ENCODE measurements at places on chromosomes 4 and X. TPM values are rescaled to one million over a fixed set of nuclear protein-coding genes. Genes with fewer than 3 reads are reported as not detected.

GRCh38 chr4:168565130-168565529, 68.3 kb downstream of the PALLD start:
- DNase-seq, result no peak

DNA sequence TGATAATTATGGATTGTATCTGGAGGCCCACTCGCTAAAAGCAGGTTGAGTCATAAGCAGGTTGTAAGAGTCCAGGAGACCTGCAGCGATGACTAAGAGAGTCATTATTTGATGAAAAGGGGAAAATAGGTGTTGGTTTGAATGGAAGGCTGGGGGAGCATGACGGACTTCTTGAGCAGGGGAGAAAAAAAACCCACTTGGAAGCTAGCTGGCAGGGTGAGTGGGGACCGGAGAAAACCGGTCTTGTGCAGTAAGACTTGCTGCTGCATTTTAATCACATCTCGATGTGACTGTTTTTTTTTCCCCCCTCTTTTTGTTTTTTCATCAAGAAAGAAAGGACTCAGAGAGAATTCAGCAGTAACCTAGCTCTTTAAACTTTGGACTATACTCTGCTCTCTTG, 90.0 kb downstream of the IGSF1 start:
- no peak for DNase-seq

DNA sequence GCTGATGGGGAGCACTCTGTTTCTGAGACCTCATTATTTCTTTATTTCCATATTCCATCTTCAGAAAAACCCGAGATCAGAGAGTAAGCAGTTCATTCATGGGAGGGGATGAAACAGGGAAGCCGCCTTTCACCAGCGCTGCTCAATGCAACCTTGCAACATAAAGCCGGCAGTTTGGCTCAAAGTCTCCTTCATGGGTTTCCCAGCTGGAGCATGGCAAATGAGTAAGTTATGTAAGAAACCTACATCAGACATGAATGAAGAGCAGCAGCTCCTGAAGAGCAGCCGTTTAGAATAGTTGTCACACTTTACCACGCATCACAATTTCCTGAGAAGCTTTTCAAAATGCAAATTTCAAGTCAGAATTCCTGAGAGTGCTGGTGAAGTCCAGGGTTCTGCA, 578.8 kb downstream of the FSTL5 start:
- no peak for DNase-seq

DNA sequence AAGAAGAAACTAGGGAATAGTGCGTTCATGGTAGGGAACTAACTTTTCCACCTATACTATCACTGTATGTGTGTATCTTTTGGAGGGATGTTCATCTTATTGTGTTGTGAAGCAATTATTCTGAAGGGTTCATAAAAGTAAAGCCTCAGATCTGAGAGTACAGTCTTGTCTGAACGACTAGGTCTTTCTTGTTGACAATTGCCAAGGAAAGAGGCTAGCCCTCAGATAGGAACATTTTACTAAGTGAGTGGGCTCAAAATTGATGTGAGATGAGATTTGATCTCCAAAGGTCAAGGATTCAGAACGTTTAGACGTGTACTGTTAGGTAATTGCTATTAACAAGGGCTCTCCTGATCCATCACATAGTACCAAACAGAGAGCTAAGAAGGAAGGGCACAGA, 15.2 kb upstream of the CNOT6L start:
- DNase-seq, result no peak

GRCh38 chrX:9604111-9604907, 139.5 kb downstream of the TBL1X start:
- DNase-seq, result no peak

DNA sequence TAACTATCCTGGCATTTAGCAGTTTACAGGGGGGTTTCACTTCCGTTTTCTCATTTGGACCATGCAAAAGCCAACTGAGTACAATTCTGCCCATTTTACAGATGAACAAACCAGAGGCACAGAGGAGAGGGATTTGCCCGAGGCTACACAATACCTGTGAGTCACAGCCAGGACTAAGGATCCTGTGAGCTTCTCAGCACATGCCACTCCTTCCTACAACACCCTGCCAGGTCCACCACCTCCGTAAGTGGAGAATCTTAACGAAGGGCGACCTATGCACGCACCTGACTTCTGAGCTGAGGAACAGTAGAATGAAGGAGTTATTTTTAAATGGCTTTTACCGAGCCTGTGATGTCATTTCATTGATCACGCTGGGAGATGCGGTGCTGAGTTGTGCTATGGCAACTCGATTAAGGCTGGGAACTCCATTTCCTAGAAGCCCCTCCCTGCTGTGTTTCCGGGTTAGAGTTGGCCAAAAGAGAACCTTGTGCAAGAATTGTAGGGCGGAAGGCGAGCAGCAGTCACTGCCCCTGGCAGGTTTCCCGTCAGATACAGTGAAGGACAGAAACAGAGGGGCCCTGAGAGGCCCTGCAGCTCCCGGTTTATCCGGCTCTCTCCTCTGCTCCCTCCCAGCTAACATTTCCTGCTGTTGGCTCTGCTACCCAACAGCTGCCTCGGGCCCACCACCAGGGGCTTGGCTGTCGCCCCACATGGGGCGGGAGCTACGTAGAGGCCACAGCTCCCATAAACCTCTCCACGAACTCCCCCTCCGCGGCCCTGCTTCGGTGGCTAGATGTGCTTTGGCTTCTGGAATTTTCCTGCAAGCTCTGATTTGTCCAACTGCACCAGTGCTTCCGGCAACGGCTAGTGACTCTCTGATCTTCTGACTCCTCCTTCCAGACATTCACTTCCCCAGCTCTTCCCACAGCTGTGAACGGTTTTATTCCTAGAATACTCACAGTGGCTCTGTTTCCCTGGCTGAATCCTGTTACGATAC, 75.1 kb upstream of the USP9X start:
- DNase-seq, result peak; percentile 76

- DNase-seq, result no peak
Measured at GRCh38 chr4:83413676-83414075, 41.9 kb downstream of the HELQ start.

Gene ZNF275
- polyA plus RNA-seq, result 7.6 TPM

Gene ALB
- polyA plus RNA-seq, result 20.0 TPM

Data from urinary bladder (tissue), 4 donors.